ENCODE measurements at places on chromosomes 4 and X.

DNA sequence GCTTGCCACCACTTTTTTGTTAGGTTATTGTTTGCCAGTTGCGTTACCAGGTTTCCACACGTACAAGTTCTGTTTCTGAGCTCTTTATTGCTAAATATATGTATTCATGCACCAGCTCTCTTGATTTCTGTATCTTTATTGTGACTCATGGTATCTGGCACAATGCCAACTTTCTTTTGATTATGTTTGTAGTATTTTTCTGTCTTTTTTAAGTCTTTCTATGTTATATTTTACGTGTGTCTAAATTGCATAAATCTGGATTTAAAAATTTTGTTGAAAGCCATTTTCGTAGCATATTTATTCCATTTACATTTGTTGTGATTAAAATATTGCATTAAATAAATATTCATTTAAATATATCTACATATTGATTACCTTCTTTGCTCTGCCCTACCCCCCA lies 73.8 kb downstream of the KDM6A start:
- no peak for DNase-seq

- no peak for DNase-seq
Measured at GRCh38 chrX:118621081-118621759, 106.2 kb upstream of the IL13RA1 start.

DNA sequence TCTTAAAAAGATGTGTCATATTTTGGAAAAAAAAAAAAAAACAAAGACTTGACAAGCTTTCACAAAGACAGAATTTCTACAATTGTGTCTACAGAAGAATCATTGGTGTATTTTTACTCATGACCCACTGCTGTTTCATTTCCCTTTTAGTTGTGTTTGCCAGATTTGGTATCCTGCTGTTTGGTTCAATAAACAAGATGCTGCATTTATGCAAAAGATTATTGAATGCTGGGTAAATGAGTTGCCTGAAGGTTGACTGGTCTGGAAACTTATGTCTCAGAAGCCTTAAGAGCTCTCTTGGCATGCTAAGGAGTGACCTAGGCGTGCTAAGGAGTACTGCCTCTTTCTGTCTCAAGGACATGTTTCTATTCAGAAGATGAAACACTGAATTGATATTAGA lies 64.9 kb upstream of the NPY2R start:
- DNase-seq: no peak

GRCh38 chr4:88573276-88573980 lies 18.9 kb upstream of the HERC3 start:
- no peak for DNase-seq

DNA sequence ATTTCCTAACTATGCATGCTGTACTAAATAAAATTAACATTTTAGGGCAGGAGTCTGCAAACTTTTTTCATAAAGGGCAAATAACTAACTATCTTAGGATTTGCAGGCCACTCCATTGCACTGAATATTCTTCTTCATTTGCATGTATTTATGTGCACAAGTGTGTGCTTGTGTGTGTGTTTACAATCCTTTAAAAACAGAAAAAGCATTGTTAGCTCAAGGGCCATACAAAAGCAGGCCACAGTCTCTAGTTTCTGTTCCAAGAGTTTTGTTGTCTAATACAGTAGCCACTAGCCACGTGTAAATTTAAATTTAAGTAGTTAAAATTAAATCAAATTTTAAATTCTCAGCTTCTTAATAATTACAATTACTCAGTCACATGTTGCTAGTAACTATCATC lies 621.8 kb downstream of the TMA16 start:
- no peak for DNase-seq

GRCh38 chr4:78059524-78059889 lies 2.4 kb downstream of the FRAS1 start:
- no peak for DNase-seq

DNA sequence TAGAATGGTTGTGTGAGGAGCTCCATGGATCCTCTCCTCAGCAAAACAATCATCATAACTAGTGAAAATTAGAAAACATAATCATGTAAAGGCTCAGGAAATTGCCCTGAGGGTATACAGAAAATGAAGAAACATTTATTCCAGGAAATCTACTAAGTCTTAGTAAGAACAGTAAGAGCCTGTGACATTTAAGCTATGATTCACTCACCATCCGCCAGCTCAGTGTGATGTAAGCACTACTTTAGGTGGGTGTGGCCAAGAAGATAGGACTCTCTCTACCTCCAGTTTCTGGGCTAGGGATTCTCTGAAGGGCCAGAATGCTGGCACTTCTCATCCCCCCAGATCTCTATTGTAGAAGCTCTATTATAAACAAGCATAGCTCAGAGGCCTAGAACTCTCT lies 147.5 kb downstream of the DLG3 start:
- no peak for DNase-seq

DNA sequence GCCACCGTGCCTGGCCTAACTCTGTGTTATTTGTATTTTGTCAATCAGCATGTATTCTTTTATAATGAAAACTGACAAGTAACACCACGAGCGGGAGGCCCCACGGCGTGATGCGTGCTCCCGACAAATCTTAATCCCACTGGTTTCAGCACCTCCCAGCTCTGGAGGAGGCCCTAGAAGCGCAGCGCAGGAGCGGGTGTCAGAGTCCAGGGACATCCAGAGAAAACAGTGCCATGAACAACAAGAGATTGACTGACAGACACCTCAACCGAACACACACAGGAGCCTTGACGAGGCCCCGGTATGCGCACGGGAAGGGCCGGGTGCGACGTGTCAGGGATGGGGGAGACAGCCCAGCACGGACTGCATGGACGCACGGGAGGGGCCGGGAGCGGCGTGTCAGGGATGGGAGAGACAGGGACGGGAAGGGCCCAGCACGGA lies 23.0 kb downstream of the GAK start:
- no peak for DNase-seq

DNA sequence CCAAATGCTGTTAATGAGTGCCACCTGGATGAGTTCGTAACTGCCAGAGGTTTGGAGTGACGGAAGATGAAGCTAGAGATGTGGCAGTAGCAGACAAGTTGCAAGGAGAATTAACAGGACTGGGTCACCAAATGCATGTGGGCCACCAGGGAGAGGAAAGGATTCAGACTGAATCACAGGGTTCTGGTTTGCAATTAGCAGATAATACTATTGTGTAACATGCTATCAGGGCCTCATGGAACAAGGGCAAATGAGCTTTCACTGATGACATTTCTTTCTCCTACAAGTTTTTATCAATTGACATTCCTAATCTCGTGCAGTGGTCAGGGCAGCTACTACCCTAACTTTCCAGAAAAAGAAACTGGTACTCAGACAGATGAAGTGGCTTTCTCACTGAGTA lies 21.4 kb downstream of the GAB3 start:
- DNase-seq: no peak

DNA sequence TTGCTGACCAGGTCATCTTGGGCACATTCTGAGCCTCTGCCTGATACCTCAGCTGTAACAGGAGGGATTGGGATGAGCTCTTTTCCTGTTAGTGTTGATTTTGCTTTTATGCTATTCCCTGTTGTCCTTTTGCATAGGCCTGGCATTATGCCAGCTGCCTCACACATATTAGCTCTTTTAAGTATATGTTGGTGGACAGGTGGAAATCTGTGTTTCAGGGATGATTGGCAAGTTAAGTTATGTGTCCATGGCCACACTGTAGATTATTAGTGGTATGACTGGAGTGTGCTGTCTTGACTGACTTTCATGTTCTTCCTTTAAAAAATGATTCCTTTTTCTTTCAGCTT lies 28.9 kb downstream of the NSD2 start:
- DNase-seq: no peak

DNA sequence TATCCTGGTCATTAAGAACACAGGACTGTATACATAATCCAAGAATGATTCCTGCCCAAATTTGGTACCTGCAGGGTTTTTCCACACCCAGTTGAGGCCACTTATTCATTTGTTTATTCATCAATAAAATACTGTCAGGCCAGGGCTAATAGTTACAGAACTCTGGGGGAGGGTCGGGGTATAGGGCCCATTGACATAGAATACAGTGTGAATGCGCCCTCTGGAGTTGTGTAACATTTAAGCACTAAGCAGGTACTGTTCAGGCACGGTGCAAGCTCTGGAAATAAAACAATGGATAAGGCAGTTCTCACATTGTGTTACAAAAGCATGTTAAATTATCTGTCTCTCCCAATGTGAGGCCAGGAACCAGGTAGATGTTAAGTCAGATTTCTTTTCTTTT lies 30.8 kb upstream of the LRBA start:
- DNase-seq: no peak

DNA sequence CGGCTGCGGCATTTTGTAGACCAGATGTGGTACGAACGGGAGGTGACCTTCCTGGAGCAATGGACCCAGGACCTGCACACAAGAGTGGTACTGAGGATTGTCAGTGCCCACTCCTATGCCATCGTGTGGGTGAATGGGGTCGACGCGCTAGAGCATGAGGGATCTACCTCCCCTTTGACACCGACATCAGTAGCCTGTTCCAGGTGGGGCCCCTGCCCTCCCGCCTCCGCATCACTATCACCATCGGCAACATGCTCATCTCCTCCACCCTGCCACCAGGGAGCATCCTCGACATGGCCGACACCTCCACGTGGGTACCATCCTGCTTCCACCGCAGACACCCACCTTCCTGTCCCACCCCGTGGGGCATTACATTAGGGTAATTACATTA lies 46.2 kb downstream of the SMARCA5 start:
- DNase-seq: no peak

DNA sequence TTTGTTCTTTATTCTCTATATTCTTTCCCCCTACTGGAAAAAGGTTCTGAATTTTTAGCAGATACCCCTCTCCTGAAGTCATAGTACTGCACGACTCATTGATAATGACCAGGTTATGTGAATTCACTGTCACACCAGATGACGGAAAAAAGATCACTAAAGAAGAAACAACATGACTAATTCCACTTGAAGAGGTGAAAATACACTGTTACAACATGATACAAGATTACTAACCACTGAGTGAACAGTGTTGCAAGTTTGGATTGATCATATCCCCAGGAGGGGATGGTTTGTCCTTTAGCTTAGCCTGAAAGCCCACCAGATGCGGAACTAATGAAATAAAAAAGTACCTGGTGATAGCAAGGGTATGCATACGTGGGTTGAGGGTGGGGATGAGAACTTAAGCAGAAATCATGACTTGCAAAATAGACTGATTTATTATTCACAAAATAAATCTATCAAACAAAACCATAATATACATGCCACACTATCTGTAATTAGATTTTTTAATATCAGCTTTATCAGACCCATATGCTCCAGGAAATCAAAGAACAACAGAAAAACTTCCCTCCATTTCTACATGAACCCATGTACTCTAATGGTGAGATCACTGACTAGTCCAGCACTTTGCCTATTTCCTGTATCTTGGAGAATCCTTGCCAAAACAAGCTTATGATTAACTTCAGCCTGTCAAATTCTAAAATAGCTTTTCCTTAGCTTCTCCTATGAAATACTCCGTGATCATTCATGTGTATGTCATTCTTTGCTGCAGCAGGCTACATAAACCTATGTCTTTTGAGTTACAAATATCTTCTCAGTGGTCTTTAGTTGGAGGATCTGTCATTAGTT lies 257.4 kb upstream of the AGA start:
- DNase-seq: no peak

DNA sequence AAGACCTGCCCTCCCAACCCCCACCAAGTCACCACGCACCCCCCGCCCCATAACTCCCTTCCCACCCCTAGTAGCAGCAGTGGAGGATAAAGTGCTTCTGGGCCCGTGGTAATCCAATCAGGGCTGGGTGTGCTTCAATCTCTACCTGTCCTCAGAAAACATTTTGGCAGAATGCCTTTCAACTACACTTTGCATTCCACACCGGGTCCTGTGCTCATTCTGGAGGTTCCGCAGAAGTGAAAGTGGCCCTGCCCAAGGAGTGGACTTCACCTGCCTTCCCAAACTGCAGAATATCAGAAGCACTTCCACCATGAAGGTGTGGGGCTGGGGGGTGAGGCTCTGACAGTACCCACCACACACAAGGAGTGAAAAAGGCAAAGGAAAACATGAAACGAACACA lies 322.3 kb downstream of the DHX15 start:
- DNase-seq: no peak

DNA sequence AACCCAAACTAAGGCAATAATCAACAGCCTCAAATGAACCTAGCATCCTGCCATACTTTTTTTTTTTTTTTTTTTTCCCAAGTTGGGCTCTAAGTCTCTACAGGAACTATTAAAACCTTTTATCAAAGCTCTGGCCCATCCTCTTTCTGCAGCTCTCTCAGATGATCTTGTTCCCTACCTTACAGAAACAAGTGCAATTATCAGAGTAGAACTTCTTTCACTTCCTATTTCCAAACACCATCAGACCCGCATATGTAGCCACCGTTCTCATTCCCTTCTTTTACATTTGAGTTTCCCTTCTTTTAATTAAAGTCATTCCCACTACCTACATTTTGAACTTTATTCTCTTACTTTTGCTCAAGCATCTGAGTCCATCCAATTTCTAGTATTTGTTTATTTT lies 690.6 kb downstream of the DMD start:
- no peak for DNase-seq

DNA sequence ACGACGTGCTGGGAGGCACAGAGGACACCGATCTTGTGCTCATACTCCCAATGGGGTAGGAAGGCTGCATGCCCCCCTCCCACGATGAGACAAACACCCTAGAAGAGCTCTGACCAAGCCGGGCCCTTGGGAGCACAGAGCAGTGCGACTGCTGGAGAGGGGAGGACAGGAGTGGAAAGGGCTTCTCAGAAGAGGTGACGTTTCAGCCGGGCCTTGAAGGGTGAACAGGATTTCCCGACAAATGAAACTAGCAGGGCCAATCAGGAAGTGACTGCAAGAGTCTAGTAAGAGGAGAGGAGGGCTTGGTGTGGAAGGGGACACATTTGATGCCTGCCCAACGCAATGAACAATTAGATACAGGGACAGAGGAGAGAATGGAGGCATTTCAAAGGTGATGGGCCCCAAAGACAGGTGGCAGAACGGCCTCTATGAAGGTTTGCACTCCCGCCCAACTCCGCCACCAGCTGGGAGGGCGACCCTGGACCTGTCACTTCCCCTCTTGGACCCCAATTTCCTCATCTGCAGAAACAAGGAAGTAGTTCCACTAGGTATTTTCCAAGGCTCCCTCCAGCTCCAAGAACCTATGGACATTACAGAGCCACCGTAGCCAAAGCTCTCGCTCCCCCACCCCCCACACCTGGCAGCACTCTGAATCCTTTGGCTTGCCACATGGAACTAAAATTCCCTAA lies 3.9 kb downstream of the HCFC1 start:
- no peak for DNase-seq

GRCh38 chrX:13808293-13808692 lies 8.6 kb downstream of the GPM6B start:
- DNase-seq: no peak

- peak; percentile 75 for DNase-seq
Measured at GRCh38 chrX:10360116-10360515, 203.3 kb downstream of the CLCN4 start.

DNA sequence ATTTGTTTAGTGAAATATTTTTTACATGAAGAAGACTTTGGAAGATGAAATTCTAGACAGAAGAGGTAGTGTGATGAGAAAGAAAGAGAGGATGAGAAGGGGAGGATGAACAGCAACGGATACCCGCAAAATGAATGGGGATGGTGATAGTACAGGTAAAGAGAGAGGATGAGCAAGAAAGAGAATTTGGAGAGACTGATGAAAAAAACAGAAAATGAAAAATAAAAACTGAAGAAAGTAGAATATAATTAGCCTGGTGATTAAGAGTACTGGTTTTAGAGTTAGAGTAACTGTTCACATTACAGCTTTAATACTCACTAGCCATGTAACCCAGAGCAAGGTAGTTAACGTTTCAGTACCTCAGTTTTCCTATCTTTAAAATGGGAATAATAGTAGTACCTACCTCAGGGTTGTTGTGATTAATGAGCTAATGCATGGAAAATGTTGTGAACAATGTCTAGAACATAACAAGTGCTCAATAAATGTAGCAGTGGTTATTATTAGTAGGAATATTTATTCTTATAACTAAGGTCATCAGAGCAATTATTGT lies 54.9 kb upstream of the ANTXR2 start:
- no peak for DNase-seq

Data from posterior cingulate gyrus (tissue), 11 donors.